ENCODE measurements at places on chromosomes 4 and X.
A peak's percentile ranks its signal among the peaks of the same experiment; 100 is the strongest.

DNA sequence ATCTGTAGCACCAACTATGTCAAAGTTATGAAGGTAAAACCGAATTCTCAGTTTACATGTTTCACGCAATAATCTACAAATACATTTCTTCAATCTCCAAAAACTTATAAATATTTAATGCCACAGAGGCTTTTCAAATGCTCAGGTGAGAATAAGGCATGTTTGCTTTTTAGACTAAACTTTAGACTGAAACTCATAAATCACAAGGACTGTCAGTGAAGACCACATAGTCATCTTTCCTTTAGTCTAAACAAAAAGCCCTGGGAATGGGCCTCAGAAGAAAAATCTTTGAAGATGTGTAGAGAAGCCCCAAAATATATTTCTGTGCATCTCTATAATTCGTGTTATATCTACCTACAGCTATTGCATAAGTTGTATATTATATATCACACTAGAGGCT is 54.5 kb upstream of the DCTD start:
- DNase-seq = no peak

DNA sequence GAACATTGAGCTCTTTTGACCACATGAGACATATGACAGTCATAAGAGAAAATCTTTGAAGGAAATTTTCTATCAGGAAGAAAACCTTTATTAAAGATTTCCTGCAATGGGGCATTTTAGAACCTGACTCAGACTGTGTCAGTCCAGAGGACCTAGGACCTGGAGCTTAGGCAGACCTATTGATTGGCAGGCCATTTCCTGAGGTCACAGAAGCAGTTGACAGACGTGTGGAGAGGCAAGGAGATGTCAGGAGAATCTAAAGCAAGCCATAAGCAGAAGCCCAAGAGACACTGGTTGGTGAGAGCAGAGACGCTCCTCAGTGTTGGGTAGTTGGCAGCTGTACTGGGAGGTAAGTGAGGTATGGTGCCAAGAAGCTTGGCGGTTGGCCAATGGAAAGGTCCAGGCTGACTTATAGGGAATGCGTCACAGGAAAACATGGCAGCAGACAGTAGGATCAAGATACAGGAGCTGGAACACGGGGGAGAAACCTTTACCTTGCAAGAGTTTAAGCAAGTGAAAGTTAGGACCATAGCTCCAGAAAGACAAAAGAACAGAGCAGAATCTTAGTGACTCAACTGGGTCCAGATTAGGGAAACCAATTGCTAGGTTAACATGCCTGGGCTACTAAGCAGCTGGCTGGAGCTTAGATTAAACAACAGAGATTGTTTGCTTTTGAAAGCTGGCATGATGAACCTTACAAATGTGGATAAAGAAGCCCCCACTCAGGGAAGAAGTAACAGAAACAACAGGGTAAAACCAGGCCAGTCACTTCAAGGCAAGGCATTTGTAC is 18.6 kb downstream of the PALLD start:
- DNase-seq = no peak

GRCh38 chr4:100635899-100636298 is 118.1 kb upstream of the EMCN start:
- DNase-seq = no peak

GRCh38 chrX:5681159-5681558 is 547.5 kb downstream of the NLGN4X start:
- no peak for DNase-seq

- DNase-seq = no peak
Observed at GRCh38 chrX:357035-357692, 29.5 kb downstream of the PPP2R3B start.

DNA sequence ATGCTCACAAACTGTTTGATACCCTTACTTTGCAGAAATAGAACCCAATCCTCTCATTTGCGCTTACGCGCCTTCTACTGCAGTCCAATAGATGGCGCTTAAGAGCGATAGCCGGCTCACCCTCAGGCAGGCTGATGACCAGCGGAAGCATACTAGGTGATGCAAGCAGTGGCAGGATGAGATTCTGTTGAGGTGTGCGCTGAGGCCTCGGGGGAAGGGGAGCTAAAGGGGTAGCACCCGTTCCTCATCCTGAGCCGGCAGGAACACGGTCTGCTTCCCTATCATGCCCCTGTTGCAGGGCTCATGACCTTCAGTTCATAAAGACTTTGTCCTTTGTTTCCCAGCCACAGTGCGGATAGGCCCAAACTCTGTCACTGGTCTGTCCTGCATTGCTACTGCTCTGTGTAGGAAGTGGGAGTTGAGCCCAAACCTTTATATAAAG is 628.9 kb downstream of the TLL1 start:
- peak; percentile 22 for DNase-seq

DNA sequence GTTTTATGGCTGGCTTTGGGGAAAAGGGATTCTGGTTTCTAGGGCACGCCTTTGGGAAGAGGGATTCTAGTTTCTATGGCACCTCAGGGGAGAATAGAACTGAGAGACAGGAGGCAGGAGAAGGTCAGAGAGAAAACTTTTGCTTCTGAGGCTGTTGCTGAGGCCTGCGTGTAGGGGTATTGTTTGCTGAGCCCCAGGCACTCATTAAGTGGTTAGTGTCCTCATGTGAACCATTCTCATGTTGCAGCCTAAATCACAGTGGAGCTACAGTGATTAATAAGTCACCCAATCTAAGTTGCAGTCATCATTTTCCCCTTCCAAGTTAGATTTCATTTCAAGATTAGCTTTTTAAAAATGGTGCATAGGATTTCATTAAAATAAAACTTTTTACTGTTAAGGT is 29.0 kb downstream of the VCX3A start:
- no peak for DNase-seq

DNA sequence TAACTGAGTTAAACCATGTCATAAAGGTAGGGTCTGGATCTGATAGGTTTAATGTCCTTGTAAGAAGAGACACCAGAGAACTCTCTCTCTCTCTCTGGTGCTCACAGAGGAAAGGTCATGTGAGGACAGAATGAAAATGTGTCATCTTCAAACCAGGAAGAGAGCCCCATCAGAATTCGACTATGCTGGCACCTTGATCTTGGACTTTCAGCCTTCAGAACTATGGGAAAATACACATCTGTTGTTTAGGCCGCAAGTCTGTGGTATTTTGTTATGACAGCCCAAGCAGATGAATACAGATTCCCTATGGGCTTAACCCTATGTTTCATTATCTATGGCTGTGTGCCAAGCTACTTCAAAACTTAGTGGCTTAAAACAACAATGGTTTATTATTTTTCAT is 105.5 kb upstream of the DDIT4L start:
- no peak for DNase-seq

- no peak for DNase-seq
Observed at GRCh38 chr4:40833212-40833611, 83.5 kb downstream of the NSUN7 start.

DNA sequence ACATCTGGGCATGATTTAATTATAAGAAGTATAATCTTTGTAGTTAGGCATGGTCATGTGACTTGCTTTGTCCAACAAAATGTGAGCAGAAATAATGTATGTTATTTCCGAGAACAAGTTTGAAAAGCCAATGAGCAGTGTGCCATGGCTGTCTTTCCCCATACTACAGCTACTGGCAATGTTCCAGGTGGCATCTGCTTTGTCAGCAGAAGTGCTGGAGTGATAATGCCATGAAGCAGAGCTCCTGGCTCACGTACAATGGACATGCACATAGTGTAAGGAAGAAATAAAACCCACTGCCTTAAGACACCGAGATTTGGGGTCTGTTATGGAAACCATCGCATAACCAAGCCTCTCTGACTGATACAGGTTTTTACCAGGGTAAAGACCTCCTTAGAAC is 212.6 kb upstream of the RASGEF1B start:
- no peak for DNase-seq

GRCh38 chr4:169582203-169582602 is 30.2 kb downstream of the NEK1 start:
- DNase-seq = no peak

DNA sequence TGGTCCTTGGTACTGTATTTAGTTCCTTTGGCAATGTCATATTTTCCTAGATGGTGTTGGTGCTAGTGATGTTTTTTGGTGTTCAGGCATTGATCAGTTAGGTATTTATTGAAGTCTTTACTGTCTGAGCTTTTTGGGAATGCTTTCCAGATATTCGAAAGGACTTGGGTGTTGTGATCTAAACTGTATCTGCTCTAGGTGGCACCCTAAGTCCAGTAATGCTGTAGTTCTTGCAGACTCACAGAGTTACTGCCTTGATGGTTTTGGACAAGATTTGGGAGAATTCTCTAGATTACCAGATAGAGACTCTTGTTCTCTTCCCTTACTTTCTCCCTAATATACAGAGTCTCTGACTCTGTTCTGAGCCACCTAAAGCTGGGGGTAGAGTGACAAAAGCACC is 513.6 kb upstream of the PITX2 start:
- DNase-seq = no peak

GRCh38 chrX:14497184-14497666 is 32.1 kb upstream of the GLRA2 start:
- DNase-seq = no peak

GRCh38 chrX:146921204-146921603 is 106.7 kb upstream of the CXorf51A start:
- DNase-seq = no peak

- DNase-seq = no peak
Observed at GRCh38 chr4:86755388-86755787, 93.8 kb downstream of the SLC10A6 start.

DNA sequence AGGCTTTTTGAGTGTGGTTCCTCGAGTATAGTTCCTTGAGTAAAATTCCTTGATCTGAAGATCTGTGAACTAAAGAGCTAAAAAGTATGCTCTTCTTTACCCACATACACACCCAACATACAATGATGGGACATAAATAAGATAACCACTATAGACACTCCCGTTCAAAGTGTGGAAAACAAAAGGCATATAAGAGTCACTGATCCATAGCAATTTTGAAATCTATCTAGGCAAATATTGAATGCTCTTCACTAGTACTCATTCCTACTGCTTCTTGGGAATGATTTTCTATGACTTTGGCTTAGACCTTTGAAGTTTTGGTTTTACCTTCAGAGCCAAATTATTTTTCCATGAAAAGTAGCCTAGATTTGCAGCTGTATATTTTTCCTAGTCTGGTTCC is 26.4 kb downstream of the PITX2 start:
- no peak for DNase-seq

DNA sequence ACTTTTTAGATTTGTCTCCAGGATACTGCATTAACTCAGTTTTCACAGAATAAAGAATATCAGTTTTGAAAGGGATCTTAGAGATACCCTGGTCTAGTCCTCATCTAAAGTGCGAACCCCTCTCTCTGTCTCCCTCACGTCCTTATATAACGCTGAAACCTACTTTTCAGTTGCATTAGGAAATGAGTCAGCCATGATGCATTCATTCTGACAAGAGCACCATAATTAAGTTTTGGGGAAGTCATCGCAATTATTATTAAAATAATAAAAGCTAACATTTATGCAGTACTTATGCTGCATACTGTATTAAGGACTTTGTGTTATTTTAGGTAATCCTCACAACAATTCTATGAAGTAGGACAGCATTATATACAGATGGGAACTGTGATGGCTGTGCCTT is 116.1 kb downstream of the REELD1 start:
- DNase-seq = no peak

GRCh38 chr4:40600850-40601249 is 28.8 kb downstream of the RBM47 start:
- DNase-seq = no peak

DNA sequence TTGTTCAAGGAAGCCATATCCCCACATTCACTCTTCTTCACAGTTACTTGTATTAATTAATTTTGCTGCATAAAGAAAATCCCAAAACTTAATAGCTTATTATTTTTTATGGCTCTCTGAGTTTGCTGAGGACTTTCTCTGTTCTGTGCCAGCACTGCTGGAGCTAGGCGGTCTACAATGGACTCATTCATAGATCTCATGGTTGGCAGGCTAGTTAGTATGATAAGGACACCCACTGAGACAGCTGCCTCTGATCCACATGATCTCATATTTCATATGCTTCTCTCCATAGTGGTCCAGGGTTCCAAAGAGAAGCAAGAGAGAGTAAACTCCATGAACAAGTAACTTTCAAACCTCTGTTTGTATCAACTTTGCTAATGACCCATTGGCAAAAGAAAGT is 170.2 kb downstream of the ADGRA3 start:
- no peak for DNase-seq

DNA sequence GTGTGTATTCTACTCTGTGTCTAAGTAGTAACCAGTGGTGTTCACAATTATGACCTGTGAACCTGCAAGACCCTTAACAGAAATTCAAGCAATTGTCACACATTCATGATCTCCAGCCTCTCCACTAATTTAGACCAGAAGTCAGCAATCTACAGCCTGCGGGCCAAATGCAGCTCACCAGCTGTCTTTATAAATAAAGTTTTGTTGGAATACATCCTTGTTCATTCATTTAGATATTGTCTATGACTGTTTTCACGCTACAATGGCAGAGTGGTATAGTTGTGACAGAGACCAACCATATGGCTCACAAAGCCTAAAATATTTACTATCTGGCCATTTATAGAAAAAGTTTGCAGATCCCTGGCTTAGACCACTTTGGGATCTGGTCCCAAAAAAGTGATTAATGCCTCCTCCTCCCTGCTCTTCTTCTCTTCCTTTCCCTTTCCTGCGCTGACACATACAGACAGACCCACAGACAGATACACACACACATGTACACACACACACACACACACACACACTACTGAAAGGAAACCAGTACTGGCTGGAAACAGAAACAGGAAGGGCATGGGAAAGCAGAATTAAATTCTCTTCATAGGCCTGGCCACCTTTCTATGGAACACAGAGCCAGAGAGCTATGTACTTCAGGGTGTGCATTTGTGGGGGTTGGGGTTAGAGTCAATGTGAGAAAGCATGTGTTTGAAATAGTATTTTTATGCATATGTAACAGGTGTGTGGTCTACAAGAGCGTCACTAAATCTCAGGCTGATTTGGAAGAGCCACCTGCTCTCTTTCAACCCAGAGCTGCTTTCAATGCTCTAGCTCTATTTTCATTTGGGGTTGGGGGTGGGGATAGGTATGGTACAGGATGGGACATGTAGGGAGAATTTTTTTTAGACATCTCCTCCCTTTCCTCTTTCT is 49.7 kb upstream of the TMEM164 start:
- no peak for DNase-seq

DNA sequence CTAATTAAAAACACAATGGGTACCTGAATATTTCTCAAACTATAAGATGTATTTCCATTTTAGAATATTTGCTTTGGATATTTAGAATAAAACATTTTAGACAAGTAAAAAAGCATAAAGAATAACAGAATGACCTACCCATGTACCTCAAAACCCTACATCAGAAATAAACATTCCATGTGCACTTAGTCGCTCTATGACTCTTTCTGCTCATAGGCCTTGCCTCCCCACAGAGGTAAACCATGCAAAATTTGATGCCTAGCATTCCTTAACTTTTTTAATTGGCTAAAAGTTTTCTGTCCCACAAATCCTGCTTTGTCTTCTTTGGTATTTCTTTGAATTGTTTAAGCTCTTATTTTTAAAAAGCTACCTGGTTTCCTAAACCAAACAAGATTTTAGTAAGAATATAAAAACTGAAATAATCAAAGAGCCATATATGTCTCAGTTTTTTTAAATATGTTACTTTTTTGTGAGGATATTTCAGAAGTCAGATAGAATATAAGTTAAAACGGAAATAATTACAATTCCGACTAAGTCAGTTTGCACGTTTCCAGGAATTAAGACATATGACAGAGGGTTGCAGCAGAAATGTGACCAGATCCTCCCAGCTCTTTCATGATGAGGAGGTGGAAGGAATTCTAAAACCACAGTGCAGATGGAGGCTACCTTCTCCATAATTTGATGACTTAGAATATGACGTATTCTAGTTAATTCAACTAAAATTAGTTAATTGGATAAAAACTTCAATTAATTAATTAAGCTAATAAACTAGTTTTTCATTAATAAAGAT is 102.5 kb downstream of the FIP1L1 start:
- DNase-seq = no peak
